Kidney capillary endothelial cell (primary cell): ENCODE measurements at places on chromosomes 13 and 19.

GRCh38 chr19:55688422-55689218 is 13.6 kb downstream of the EPN1 start:
- no peak for DNase-seq

- DNase-seq, result no peak
These were observed 20.9 kb upstream of the MATK start for GRCh38 chr19:3807131-3807480.

- peak; percentile 46 for DNase-seq
These were observed 58.7 kb upstream of the PABPC3 start for GRCh38 chr13:25037057-25037813.

DNA sequence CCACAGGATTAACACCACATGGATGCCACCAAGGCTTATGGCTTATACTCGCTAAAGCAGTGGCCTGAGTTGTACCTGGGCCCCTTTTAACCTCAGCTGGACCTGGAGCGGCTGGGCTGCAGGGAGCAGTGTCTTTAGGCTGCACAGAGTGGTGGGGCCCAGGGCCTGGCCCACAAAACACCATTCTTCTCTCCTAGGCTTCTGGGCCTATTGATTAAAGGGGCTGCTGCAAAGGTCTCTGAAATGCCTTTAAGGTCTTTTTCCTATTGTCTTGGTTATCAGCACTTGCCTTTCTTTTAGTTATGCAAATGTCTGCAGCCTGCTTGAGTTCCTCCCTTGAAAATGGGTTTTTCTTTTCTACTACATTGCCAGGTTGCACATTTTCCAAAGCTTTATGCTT is 973.9 kb upstream of the PRR20A start:
- DNase-seq, result no peak

DNA sequence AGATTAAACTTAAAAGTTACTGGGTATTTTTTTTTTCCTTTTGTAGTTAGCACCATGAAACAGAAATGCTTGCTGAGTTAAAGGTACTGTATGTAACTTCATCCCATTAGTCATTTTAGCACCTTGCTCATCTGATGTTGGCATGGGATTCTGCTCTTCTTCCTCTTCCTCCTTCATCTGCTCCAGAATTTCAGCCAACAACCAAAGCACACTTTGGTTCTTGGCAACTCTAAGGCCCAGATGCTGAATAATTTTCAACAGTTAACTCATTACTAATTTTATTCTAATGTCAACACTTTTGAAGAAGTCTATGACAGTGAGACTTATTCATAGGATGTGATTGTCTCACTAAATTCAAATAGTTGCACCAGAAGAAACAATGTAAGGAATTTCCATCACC is 359.2 kb downstream of the KCTD12 start:
- DNase-seq, result no peak

- no peak for DNase-seq
These were observed 3.2 kb downstream of the LILRA5 start for GRCh38 chr19:54309811-54310210.

DNA sequence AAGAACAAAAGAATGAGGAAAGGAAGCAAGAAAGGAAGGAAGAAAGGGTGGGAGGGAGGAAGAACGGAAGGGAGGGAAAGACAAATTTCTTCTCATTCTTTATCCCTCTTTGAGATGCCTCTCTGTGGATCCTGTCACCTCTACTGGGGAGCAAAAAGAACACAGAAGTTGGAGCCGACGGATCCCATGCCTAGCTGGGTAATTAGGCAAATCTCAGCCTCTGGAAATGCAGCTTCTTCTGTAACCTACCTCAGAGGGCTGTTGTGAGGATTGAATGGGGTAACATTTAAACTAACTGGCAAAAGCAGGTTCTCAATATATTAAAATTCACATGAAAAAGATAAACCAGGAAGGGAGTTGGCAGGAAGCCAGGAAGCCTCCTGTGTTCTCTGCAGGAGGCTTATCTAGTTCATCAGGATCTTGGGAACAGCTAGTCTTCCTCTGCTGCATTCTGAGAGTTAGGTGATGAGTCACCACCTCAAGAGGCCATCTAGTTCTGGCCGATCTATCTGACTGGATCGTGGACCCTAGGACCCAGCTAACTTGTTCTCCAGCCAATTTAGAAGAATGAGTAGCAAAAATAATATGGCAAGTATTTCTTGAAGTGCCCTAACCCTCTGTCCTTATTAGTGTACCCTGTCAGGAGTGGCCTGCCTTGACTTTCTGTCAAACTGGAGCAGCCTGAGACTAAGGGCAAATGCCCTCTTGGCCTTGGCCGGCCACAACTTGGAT is 15.2 kb upstream of the CPB2 start:
- DNase-seq, result peak; percentile 60
